Camera-type eye (tissue), 1 donor: ENCODE measurements at places on chromosomes 3 and 15. TPM values are rescaled to one million over a fixed set of nuclear protein-coding genes. Genes with fewer than 3 reads are reported as not detected.

The FBXO40 gene
- 0.22 TPM for total RNA-seq

The TEX55 gene
- not detected for total RNA-seq

The NUTM1 gene
- not detected for total RNA-seq

The IRAK2 gene
- total RNA-seq, result 4.5 TPM

The NOX5 gene
- total RNA-seq, result 0.55 TPM

The ARRDC4 gene
- 14.1 TPM for total RNA-seq

The DYNC1LI1 gene
- 75.0 TPM for total RNA-seq

The SAMMSON gene
- 1.2 TPM for total RNA-seq

The PLAAT1 gene
- total RNA-seq, result 4.5 TPM

The MAGEL2 gene
- total RNA-seq, result 6.7 TPM

The NPRL2 gene
- total RNA-seq, result 30.0 TPM

The NPAP1 gene
- 0.27 TPM for total RNA-seq

The GYG1 gene
- total RNA-seq, result 19.4 TPM

The UNC45A gene
- total RNA-seq, result 59.3 TPM

The SEC22C gene
- 65.3 TPM for total RNA-seq

The SYNPR gene
- total RNA-seq, result 21.0 TPM

The C3orf22 gene
- total RNA-seq, result not detected

The IL17RD gene
- 32.2 TPM for total RNA-seq

The ABHD17C gene
- 9.6 TPM for total RNA-seq

The CPN2 gene
- total RNA-seq, result not detected

The STRIT1 gene
- not detected for total RNA-seq

The ZBED2 gene
- total RNA-seq, result 0.49 TPM

The CAMP gene
- not detected for total RNA-seq

The CHRNA3 gene
- total RNA-seq, result 109 TPM

The FRMD5 gene
- 25.5 TPM for total RNA-seq

The PLXND1 gene
- total RNA-seq, result 114 TPM

The NDN gene
- 145 TPM for total RNA-seq

The C15orf40 gene
- total RNA-seq, result 24.6 TPM

The EFHB gene
- total RNA-seq, result 1.8 TPM

The SCG5 gene
- total RNA-seq, result 42.4 TPM

The MGLL gene
- total RNA-seq, result 46.3 TPM

The ILDR1 gene
- total RNA-seq, result 0.99 TPM

The PLSCR5 gene
- total RNA-seq, result not detected

The CPLX3 gene
- 42.8 TPM for total RNA-seq

The SERPINI2 gene
- total RNA-seq, result not detected

The LRRIQ4 gene
- 0.33 TPM for total RNA-seq

The CYP1A2 gene
- total RNA-seq, result not detected

The APOD gene
- total RNA-seq, result 23.9 TPM

The TAMM41 gene
- total RNA-seq, result 22.3 TPM

The SIN3A gene
- 98.5 TPM for total RNA-seq

The ARL14 gene
- not detected for total RNA-seq

The ANKRD63 gene
- total RNA-seq, result not detected

The RBPMS2 gene
- 0.93 TPM for total RNA-seq

The ROPN1 gene
- not detected for total RNA-seq

The LAMB2 gene
- total RNA-seq, result 450 TPM

The SGO1 gene
- total RNA-seq, result 6.6 TPM

The CCR9 gene
- total RNA-seq, result not detected

The SLC12A8 gene
- 4.9 TPM for total RNA-seq

The LRTM1 gene
- total RNA-seq, result 22.9 TPM

The CFAP44 gene
- total RNA-seq, result 16.9 TPM

The FOXB1 gene
- not detected for total RNA-seq

The CGNL1 gene
- total RNA-seq, result 41.4 TPM
